ENCODE measurements at places on chromosomes 7 and 10. TPM values are rescaled to one million over a fixed set of nuclear protein-coding genes. Genes with fewer than 3 reads are reported as not detected.

Gene CDK6
- 105 TPM for total RNA-seq

Gene TMEM139
- 0.71 TPM for total RNA-seq

Gene CLCN1
- not detected for total RNA-seq

Gene ATRNL1
- 0.19 TPM for total RNA-seq

Gene VGF
- 0.25 TPM for total RNA-seq

Gene NUDT13
- total RNA-seq: 1.3 TPM

Gene DDX50
- total RNA-seq: 48.9 TPM

Gene DGKB
- not detected for total RNA-seq

Gene OPN1SW
- not detected for total RNA-seq

Gene OR6V1
- total RNA-seq: not detected

Gene HELLS
- 86.0 TPM for total RNA-seq

Gene STEAP2
- total RNA-seq: not detected

Gene MYL10
- total RNA-seq: not detected

Gene SUN3
- 0.98 TPM for total RNA-seq

Data from activated naive CD4-positive, alpha-beta T cell treated with anti-CD3 and anti-CD28 coated beads, Interleukin-2, amount 10 ng/mL, durations not matched to agents 5 hours and 36 hours (primary cell).